Kidney capillary endothelial cell (primary cell): ENCODE measurements at places on chromosomes 11 and 22.

DNA sequence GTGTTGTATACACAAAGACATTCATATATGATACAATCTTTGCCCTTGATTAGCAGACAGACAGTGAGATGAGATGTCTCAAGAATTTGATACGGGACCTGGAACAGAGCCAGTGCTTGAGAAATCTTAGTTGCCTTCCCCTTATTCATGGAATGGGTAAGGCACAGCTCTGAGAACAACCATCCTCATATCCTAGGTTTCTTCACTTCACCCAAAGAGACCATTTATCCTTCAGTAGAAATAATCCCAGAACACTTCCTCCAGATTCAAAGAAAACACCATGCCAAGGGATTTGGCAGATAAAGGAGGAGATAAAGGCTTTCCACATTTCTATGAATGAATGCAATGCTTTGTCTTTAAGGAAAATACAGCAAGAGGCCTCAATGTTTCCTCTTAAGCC lies 8.8 kb upstream of the IZUMO1R start:
- no peak for DNase-seq

DNA sequence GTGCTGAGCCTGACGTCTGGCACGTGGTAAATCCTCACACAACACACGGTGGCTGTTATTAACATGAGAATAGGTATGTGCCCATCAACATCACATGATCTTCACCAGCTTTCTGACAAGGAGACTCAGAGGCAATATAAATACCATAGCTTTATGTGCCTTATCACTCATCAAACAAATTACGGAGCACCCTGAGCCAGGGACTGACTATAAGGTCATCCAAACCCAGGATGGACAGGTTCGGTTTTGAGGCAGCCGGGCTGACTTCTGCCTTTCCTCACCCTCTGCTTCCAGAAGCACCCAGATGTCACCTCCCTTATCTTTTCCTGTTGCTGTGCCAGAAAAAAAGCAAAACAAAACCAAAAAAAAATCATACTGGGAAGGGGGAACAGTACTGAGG lies 5.7 kb upstream of the PLAAT3 start:
- no peak for DNase-seq

DNA sequence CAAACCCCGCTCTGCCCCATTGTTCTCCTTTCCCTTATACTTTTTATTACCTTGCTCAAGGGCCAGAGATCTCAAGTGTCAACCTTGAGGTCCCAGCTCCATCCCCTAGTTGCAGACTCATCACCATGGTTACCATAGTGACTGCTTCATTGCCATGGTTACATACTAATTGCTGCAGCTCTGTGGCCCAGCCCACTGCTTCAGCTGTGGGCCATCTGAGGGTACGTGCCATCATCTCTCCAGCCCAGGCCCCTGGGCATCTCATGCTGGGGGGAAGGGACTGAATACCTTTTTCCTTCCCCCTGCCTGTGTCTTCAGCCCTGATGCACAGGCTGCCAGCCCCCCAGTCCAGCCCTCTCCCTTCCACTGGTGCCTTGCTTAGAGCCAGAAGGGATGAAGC lies 22.2 kb downstream of the TREH start:
- DNase-seq: no peak

- DNase-seq: no peak
Observed at GRCh38 chr11:68756171-68756766, 4.9 kb upstream of the TESMIN start.

GRCh38 chr11:19220903-19221724 lies 19.3 kb upstream of the CSRP3 start:
- no peak for DNase-seq

DNA sequence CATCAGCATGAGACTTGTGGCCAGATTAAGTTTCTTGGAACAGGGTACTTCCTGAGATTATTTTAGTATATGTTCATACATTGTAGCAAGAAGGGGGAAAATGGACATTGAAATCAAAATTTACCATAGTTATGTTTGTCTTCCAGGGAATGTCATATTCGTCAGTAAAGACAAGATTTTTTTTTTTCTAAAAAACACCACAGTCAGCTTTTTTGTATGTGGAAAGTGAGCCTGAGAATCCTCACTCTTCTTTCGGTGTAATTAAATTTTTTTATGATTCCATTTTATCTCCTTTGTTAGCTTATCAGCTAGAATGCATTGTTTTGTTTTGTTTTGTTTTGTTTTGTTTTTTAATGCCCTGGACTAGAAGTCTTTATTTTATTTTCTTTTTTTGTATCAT lies 31.5 kb upstream of the LIPT2 start:
- no peak for DNase-seq

DNA sequence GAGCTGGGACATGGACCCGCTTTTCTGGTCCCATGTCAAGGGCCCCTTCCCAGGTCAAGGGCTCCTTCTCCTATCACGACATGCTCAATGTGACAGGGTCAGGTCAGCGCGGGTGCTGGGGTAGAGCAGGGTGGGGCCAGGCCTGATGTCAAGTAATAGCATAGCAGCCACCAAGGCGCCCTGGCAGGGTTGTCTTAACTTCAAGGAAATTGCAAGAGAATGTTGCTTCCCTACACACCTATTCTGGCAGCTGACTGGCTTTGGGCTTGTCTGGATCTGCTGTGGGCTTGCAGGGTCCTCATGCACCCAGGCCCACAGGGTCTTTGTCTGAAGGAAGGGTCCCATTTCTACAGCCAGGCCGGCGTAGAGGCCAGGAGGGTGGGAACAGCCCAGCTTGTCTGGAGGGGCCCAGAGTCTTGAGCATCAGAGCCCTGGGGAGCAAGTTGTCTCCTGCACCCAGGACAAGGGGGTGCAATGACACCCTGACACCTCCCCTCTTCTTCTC lies 71.4 kb downstream of the BUD13 start:
- no peak for DNase-seq

DNA sequence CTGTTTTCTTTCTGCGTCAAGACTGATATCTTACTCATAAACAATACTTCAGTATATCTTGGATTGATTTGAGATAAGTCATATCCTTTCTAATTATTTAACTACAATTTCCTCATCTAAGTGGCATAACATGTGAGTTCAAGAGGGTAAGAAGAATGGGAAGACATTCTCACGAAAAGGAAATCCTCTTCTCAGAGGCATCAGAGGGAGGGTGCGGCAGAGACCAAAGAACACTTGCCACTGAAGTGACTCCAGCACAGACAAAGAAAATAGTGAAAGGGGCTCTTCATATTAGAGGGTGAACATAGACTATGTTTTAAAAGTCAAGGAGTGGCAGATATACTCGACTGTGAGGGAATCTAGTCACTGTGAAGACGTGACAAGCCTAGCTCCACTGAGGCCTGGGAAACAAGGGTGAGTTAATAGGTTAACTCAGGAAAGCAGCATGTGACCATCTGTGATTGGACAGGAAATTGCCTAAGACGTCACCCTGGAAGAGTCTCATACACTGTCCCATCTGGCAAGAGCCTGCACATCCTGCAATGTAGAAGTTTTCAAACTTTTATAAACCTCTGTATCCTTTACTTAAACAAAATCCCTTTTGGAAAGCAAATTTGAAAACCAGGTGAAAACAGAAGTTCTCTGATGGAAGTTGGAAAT lies 1.9 kb upstream of the MMP1 start:
- DNase-seq: peak; percentile 94

- no peak for DNase-seq
Observed at GRCh38 chr22:46996595-46997310, 234.3 kb downstream of the TBC1D22A start.

GRCh38 chr22:21837248-21837979 lies 30.0 kb downstream of the MAPK1 start:
- DNase-seq: peak; percentile 59

- no peak for DNase-seq
Observed at GRCh38 chr22:47612311-47612910, 850.0 kb downstream of the TBC1D22A start.

DNA sequence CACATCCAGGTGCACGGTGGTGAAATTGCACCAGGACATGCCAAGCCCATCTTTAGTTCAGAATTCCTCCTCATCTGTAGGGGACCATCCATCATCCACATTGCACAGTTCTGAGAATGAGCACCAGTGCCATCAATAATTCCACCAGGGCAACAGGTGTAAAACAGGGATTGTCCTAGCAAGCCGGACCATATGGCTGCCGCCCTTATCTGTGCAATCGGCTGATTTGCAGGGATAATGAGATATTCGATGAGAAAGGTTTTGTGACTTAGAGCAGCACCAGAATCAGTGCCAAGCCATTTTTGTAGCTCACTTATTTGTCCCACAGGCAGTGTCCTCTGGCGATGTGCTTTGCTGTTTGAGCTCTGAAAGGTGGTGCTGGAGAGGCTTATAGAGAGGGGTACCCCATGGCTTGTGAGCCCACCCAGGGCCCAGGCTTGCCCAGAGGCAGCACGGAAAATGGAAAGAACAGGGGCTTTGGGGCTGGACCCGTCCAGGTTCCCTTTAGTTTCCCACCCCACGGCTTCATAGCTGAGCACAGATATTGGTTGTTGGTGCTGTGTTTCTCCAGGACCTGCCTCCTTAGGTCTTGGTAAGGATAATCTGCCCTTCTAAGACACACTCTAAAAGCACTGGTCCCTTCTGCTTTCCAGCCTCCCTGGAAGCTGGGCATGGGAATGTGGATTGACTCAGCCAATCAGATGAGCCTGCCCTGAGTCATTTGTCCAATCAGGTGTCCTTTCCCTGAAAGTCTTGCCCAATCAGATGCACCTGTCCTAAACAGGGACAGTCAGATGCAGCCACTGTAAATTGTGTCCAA lies 84.0 kb upstream of the SHANK2 start:
- no peak for DNase-seq

GRCh38 chr22:42960531-42961399 lies 54.2 kb downstream of the PACSIN2 start:
- no peak for DNase-seq

GRCh38 chr22:29433856-29434255 lies 4.5 kb upstream of the RFPL1 start:
- no peak for DNase-seq

DNA sequence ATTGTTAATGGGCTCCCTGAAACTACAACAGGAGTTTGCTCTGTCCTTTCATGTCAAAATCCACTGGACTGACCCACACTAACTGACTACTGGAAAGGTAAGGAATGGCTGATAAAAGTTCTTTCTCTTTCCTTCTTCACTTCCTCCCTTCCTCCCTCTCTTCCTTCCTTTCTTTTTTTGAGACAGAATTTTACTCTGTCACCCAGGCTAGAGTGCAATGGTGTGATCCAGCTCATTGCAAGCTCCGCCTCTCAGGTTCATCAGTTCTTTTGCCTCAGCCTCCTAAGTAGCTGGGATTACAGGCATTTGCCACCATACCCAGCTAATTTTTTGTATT lies 85.2 kb downstream of the IGLL1 start:
- DNase-seq: no peak

DNA sequence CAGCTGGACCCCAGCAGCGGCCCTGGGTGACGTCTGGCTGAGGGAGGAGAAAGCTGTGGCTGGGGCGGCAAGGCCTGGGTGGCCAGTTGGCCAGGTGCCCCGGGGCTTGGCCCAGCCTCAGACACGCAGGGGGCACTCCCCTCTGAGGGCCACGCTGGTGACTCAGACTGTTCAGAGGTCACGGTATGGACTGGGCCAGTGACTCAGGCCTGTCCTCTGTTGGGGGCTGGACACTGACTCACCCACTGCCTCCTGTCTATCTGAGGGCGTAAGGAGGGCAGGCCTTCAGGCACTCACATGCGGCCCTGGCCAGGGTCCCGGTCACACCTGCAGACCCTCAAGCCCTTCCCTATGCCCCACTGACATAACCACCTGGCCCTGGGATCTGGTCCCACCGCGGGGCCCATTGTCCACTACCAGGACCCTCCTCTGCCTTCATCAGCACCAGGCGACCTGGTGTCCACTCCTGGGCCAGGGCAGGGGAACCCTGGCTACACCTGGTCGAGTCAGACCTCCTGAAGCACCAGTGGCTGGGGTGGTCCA lies 3.7 kb upstream of the MUC5AC start:
- peak; percentile 51 for DNase-seq

DNA sequence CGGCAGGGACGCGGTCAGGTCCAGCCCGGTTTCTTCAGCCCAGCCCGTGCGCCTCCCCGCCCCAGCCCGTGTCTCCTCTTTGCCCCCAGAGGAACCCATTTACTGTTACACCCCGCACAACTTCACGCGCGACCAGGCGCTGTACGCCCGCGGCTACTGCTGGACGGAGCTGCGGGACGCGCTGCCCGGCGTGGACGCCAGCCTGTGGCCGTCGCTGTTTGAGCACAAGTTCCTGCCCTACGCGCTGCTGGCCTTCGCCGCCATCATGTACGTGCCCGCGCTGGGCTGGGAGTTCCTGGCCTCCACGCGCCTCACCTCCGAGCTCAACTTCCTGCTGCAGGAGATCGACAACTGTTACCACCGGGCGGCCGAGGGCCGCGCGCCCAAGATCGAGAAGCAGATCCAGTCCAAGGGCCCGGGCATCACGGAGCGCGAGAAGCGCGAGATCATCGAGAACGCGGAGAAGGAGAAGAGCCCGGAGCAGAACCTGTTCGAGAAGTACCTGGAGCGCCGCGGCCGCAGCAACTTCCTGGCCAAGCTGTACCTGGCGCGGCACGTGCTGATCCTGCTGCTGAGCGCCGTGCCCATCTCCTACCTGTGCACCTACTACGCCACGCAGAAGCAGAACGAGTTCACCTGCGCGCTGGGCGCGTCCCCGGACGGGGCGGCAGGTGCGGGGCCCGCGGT lies 6.5 kb downstream of the PANX2 start:
- DNase-seq: no peak

- DNase-seq: no peak
Observed at GRCh38 chr11:28887681-28888080, 779.5 kb downstream of the METTL15 start.

DNA sequence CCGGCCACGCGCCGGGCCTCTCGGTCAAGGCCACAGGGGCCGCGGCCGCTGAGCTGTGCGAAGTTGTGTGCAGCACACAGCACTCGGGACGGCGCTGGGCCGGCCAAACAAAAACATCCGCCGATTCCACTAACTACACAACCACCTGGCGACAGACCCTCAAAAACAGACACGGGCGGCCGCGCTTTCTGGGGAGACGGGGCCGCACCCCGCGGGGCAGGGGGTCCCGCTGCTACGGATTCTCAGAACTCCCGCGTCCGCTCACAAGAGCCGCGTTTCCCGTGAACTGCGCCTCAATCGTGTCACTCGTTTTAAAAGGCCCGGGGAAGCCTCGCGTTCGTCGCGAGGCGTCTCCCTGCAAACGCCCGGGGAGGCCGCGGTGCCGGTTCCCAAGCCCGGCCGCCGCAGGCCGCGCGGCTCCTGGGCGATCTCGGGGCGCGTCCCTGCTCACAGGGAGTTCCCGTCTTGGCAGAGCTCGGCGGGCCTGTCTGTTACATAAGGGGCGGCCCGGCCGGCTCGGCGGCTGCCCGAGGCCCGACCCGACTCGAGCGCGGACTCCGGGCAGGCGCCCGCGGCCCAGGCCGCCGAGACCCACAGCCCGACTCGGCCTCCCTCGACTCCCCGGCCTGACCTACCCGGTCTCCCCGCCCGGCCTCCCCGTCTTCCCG lies 936 bp downstream of the BRD1 start:
- DNase-seq: peak; percentile 12

GRCh38 chr11:2447253-2447950 lies 2.6 kb downstream of the KCNQ1 start:
- no peak for DNase-seq
